ENCODE measurements at places on chromosomes 13 and 19.
A peak's percentile ranks its signal among the peaks of the same experiment; 100 is the strongest.

- DNase-seq = peak; percentile 38
These were observed 1.0 kb downstream of the SMIM24 start for GRCh38 chr19:3479177-3479833.

DNA sequence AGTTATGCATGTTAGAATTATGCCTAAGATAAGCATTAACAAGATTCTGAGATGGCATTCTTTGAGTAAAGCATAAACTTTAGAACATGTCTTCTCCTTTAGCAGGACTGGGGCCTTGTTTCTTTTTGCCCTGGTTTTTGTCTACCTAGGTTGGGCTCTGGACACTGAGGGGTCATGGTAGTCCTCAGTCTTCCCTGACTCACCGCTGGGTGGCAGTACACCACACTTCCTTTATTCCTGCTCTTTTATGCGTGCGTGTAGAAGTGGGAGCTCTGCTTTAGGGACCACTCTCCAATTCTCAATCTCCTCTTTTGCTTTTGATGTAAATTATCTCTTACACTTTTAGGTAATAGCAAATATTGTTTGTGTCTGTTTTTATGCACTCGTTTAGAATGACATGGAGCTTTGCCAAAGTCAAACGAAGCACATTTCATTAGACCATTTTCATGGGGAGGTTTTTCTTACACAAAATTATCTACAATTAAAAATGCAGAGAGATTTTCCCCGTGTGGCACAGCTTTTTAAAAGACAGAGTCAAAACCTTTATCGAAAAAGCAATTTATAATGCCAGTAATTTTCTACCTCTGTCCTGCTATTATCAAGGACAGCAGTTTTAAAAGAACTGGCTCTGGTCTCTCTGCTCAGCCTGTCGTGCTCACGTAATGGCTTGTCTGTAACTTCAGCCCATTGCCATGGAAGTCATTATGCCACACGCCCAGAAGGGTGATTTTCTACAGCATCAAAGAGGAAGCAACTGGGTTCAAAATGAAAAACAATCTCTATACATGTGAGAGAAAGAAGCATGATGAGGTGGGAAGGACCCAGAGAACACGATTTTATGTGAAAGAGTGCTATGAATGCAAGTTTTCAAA lies 413.9 kb downstream of the COG6 start:
- DNase-seq = peak; percentile 74

DNA sequence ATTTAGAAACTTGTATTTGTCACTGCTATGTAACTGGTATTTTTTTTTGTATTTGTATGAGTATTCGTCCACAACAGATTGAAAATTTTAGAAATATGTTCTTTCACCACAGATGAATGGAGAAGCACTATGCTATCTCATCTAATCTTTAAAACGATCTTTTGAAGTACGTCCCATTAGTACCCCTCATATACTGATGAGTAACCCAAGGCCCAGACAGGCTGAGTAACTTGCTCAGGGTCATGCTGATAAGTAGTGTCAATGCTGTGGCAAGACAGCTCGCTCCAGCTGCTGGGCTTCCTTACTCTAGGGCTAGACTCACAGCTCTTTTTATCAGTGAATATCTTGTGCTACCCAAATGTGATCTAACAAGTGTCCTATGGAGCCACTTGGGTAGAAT lies 154.2 kb downstream of the SUCLA2 start:
- DNase-seq = no peak

- DNase-seq = no peak
These were observed 32.3 kb upstream of the MYCBP2 start for GRCh38 chr13:77359171-77359570.

DNA sequence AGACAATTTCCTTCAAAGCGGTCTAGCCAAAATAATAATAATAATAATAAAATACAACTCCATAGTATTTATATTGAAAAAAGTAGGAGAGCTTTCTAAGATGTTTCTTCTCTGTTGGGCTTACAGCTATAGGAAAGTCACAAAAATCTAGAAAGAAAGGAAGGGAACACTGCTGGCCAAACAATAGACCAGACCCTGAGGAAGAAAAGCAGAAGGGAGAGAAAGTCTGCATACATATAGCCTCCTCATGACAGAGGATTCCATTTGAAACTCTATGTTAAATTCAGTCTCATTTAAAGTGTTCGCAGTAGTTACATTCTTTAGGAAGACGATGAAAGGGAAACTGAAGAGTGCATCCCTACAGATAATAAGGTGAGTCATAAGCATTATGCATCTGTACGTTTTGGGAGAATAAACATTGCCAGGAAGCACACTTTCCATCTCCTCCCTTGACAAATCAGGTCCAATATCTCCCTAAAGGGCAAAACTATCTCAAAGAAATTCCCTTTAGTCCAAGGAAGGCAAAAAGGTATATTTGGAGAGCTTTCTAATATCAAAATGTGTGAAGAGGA lies 86.5 kb downstream of the PCDH9 start:
- no peak for DNase-seq

- DNase-seq = peak; percentile 48
These were observed 211.8 kb downstream of the RBM26 start for GRCh38 chr13:79194272-79194671.

DNA sequence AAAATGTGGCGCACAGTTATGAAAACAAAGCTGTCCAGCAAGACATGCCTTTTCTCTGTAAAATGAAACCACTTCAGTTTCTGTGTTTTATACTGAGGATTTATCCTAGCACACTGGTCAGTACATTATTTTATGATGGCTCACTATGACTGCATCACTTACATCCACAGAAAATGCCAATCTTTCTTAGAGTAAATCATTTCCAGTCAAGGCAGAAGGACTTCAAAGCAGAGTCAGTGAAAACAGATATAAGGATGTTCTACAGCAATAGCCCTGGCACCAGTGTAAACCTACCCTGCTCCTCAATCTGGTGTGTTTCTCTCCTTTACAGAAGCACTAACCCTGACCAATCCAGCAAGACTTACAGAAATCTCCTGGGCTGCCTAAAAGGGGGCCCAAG lies 473.5 kb downstream of the GPC6 start:
- DNase-seq = no peak

- no peak for DNase-seq
These were observed 16.8 kb downstream of the EPN1 start for GRCh38 chr19:55691561-55692481.

- DNase-seq = no peak
These were observed 345.6 kb downstream of the SPRY2 start for GRCh38 chr13:79995334-79995733.

DNA sequence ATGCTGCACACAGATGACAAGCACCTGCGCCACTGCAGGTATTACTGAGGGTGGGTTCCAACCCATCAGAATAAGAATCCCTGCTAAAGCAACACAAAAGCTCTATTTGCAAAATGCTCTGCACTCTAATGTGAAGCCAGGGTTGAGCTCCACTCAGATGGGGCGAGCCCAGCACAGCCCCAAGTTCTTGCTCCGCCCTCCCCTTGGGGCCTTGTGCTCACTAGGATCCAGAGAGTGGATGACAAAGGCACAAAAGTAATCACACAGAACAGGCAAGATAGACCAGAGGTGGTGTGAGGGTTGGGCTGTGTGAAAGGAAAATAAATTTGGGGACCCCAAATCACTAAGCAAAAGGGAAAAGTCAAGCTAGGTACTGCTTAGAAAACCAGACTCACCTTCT lies 8.2 kb upstream of the ZNF611 start:
- no peak for DNase-seq

DNA sequence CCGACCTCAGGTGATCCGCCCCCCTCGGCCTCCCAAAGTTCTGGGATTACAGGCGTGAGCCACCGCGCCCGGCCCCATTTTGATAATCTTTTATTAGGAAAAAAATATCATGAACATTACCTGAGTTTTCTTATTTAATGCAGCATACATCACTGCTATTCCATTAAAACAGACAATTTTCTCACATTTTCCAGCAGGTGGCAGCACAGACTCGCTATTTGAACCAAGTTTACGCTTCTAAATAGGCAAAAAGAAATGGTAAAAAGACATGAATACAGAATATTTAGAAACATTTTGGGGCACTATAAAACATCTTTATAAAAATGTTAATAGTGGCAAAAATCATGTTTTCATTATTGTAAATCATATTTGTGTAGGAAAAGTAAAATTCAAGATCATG lies 903.1 kb downstream of the SLITRK6 start:
- peak; percentile 18 for DNase-seq

GRCh38 chr19:17719730-17720400 lies 585 bp downstream of the MAP1S start:
- peak; percentile 42 for DNase-seq

GRCh38 chr19:24033963-24034342 lies 53.0 kb upstream of the ZNF254 start:
- DNase-seq = peak; percentile 12

DNA sequence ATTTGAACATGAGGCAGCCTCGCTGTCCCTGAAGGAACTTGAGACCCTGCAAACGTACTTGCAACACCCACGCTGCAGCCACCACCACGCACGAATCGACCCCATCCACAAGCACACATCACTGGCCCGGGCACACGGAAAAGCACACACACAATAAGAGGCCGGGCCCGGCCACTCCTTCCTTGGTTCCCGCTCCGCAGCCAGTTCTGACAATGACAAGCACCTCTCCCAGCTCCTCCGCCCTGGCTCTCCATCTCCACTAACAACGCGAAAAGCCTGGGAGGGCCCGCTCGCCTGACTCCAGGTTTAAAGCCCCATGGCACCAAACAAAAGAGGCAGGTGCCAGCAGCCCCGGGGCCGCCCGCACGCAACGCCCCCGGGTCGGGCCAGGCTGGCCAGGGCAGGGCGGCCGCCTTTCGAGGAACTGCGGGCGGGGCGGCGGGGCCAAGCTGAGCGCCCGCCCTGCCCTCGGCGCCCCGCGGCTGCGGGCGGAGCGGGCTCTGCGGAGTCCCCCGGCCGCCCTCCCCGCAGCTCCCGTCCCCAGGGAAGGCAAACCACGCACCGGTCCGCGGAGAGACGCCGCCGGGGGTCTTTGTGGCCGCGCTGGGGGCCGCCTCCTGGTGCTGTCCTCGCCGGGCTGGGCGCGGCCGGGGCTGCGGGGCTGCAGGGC lies 495 bp downstream of the DCLK1 start:
- no peak for DNase-seq

DNA sequence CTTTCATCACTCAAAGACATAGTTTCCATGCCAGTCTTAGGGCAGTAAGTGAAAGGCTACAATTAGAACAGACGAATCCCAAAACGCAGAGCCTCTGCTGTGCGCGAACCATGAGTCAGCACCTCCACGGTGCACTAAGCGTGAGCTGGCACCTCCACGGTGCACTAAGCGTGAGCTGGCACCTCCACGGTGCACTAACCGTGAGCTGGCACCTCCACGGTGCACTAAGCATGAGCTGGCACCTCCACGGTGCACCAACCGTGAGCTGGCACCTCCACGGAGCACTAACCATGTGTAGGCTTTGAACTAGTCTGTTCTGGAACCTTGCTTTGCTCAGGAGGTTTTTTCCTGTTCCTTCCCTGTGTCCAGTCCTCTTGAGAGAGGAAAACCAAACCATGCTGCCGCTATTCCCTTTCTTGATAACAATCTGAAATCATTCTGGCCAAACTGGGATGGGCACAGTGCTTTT lies 120.6 kb downstream of the IRS2 start:
- DNase-seq = no peak

DNA sequence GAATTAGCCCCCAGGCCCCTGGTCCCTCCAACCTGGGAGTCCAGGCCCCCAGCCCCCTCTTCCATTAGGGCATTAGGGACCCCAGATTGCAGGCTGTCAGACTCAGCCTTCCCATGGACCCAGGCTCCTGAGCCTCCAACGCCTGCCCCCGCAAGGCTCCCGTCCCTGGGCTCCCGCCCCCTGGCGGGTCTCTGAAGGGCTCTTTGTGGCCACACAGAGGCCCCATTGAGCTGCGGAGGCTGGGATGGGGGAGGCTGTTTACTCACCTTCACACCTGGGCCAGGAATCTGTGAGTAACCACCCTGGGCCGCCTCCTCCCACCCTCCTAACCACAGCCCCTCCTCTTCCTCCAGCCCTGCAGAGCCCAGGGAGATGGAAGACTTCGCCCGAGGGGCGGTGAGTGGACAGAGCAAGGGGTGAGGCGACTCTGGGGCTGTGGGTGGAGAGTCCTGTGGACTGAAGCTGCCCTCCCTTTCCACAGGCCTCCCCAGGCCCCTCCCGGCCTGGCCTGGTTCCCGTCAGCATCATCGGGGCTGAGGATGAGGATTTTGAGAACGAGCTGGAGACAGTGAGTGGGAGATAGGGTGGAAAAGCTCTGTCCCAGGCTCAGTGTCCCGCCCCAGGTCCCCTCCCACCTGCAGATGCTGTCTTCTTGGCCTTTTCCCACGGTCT lies 4.9 kb downstream of the ARHGEF1 start:
- peak; percentile 88 for DNase-seq

- peak; percentile 59 for DNase-seq
These were observed 1.5 kb upstream of the HCN2 start for GRCh38 chr19:588093-588740.

- DNase-seq = no peak
These were observed 8.8 kb upstream of the GPC6 start for GRCh38 chr13:93217721-93218261.

DNA sequence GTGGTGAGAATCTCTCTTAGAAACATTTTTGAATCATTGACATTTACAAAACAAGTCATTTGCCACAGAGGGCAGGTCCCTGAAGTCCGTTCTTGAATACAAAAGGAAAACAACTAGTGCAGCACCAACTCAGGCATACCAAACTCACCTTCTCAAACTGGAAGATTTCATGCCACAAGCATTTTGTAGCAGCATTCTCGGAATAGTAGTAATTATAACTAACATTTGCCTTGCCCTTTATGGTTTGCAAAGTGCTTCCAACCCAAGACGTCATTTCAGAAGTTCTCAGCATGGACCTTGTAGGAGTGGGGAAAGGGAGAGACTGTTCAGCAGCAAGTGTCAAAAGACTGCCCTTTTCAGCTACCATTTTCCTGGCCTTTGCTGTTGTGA lies 344.6 kb downstream of the RFC3 start:
- no peak for DNase-seq

DNA sequence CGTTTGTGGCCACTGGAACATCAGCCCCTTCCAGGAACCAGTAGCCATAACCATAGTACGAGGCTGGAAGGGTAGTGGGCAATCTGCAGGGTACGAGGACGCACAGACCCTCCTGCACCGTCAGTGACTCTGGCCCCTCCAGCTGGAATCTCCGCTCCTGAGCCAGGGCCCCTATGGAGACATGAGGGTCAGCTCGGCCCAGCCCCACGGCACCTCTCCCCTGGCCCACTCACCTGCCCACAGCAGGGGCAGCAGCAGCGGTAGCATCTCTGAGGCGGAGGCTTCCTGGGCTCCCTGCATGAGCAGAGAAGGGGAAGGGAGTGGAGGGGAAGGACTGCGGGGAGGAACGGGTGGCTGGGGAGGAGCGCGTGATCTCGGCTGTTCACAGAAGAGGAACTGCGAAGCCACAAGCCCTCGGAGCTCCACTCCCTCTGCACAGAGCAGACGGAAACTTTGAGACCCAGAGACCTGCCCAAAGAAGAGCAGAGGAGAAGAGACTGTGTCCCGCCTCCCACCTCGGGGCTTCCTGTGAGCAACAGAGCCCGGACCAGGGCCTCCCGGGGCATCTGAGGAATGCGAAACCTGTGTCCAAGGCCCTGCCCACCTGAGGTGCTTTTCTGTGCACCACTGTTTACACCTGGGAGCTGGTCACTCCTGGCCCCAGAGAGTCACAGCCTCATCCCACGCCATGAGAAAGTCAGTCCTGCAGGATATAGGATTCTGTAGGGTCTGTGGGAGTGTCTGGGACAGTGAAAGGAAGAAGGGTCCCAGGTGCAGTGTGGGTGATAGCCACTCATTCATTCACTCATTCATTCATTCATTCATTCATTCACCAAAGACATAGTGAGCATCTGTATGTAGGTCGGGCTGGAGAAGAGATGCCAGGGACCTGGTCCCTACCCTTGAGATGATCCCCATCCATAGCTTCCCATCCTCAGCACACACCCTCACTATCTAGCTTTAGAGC lies at the start of gene SIGLEC6:
Gene SIGLEC6, minus strand, starts transcription at position 322 of the 967 bp plus-strand sequence. Its CDS starts 22 bp downstream, at position 300.
- DNase-seq = peak; percentile 15

- DNase-seq = peak; percentile 72
These were observed 350.5 kb downstream of the KCNRG start for GRCh38 chr13:50365408-50366391.
